ENCODE measurements at places on chromosomes 16 and 17.

GRCh38 chr16:77786186-77786847, 2.0 kb upstream of the VAT1L start:
- no peak for DNase-seq

- DNase-seq = no peak
Observed at GRCh38 chr16:8967132-8967821, 3.6 kb upstream of the USP7 start.

DNA sequence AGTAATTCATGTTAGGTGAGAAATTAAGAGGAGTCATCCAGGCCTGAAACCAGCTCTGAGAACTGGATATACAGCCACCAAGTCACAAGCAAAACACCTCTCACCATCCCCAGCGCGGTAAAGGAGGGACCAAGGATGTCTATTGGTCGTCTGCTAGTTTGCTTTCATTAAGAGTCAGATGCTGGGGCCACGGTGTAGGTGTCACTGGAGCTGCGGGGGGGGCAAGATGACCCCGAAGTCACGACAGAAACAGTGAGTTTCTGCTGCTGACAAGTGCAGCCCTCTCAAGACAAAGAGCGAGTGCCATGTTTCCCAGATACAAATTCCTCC, 790 bp downstream of the NCBP3 start:
- DNase-seq = peak; percentile 24

DNA sequence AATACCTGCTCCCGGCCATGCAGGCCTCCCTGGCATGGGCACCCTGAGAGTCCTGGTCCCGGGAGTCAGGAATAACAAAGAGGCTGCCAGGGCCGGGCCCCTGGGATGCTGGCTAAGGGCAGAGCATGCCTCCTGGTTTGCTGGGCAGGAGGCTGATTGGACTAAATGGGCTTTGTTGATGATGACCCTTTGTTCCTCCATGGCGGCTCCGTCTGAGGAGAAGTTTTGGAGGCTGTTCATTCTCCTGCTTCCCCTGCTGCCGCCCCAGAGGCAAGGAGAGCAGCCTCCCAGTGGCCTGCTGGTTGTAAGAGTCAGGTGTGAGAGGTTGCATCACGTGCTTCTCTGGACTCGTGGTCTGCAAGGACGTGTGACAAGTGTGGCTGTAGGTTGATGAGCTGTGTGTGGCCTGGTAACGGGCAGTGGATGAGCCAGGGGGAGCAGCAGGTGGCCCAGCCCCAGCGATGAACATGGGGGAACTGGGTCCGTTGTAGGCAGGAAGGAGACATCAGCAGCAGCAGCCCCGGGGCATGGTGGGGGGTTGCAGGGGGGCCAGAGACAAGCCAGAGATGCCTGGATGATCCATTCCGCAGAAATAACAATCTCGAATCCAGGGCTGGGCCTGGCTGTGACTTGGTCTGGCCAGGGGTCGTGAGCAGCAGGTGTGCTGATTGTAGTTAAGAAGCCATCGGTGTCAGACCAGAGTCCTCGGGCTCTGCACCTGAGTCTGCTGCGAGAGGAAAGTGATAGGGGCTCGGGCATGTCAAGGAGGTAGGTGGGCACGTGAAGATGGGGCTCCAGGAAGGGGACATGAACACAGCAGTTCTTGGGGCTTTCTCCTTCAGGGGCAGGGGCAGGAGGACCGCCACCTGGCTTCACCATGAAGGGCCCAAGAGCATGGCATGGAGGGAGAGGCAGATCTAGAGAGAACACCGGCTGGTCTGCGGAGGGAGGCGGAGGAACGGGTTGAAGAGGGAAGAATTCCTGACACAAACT, 101.4 kb downstream of the TNFRSF13B start:
- no peak for DNase-seq

- DNase-seq = no peak
Observed at GRCh38 chr16:11129378-11129781, 126.6 kb downstream of the SOCS1 start.

DNA sequence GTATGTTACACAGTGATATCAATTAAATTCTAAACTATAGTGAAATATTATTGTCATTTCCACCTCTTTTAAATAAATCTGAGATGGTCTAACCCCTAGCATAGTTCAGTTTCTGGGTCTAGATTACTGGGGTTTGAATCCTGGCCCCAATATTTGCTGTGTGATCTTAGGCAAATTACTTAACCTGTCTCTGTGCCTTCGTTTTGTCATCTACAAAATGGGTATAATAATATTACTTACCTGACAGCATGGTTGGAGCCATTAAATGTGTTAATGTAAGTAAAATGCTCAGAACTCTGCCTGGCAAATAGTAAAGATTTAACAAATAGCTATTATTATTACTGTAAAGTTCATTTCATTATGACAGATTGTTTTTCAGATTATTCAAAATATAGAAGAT, 52.3 kb downstream of the BMERB1 start:
- no peak for DNase-seq

DNA sequence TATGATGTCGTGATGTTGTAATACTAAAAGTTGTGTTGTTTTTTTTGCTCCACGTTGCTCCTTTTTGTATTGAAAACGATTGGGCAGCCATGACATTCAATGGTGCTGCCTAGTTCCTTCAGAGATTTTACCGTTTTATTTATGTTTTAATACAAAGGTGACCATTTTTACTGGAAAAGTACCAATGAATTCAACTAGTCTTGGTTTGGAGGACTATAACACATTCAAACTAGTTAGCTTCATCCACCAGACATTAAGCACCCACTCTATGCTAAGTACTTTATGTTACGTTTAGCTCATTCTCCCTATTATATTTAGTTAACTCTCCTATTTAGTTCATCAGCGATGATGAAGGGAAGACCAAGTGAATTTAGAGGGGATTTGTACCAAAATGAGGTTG, 116.6 kb upstream of the TBX2 start:
- DNase-seq = no peak

DNA sequence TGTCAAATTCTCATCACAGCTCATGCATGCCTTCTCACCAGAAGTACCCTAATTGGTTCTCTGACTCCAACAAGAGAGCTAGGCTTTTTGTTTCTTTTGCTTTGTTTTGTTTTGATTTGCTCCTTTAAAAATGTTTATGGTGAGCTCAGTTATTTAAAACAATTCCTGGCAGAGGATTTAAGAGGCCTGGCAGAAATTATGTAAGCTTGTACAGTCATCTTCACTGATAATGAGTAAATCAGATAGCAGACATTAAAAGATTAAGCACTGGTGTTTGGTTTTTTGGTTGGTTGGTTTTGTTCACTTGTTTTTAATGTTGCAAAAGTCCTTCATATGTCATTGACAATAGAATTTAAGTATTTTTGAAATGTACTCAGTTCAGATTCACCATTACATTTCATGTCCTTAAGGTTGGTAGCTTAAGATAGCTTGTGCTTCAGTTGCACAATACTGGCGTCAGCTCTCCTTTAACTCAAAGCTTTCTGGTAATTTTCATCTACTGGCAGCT, 378.9 kb downstream of the CDH13 start:
- DNase-seq = no peak

- DNase-seq = no peak
Observed at GRCh38 chr17:49914096-49914490, 54.9 kb upstream of the DLX4 start.

- no peak for DNase-seq
Observed at GRCh38 chr17:78408476-78409050, 30.1 kb downstream of the PGS1 start.

DNA sequence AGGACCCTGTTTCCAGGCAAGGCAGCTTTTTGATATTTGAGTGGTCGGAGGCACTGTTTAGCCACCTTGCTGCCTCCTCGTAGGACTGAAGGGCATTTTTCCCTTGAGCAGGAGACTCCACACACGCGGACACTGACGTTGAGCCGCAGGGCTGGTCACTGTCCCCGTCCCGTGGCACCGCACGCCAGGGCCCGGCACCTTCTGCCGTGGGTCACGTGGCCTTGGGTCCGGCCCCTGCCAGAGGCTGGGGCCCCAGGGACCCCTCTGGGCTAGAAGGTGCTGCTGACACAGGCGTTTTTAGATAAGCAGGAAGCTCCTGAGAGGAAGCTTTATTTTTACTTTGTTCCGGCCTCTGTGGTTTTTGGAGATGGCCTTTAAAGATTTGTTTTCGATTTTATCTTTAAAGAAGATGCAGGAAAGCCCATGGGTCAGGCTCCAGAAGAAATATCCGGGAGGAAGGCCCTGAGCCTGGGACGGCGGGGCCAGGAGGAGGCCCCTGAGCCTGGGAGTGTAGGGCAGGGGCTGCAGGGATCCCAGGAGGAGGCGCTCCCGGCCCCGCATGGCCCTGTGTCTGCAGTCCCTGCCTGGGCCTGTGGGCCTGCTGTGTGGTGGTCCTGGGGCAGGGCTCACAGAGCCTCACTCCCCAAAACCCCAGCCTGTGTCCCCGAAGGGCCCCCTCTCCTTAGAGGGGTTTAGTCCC, 30.5 kb upstream of the GNG13 start:
- no peak for DNase-seq

GRCh38 chr16:31271621-31272190, 11.9 kb downstream of the ITGAM start:
- no peak for DNase-seq

DNA sequence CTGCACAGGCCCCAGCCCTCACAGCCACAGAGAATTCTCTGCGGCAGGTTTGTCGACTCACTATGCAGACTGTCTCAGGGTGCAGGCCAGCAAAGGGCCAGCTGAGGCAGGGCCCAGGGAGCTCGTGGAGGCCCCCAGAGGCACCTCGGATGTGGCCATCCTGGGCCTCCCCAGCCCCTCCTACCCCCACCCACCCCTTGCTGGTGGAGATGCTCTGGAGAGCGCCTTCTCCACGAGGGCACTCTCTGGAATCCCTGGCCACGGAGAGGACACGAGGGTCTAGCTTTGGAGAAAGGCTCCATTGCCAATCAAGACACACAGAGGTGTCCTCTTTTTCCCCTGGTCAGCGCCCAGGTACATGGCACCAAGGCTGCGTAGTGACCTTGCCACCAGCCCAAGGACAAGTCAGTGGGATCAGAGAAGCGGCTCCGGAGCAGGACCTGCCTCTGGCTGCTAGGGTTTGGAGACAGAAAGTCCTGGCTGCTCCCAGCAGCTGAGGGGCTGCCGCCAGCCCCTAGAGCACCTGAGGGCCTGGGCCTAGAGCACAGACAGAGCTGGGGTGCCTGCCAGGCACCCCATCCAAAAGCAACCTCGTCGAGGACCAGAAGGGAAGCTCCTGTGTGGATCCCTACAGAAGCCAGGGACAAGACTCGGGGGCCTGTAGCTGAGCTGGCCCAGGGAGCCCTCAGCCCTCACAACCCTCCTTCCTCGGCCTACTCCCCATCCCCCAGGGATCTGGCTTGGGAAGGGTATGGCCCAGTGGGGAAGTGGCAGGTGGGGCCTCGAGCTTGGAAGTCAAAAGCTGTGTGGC, 18.7 kb downstream of the ARL2BP start:
- no peak for DNase-seq

GRCh38 chr16:30144917-30145316, 21.9 kb upstream of the MAPK3 start:
- DNase-seq = no peak

DNA sequence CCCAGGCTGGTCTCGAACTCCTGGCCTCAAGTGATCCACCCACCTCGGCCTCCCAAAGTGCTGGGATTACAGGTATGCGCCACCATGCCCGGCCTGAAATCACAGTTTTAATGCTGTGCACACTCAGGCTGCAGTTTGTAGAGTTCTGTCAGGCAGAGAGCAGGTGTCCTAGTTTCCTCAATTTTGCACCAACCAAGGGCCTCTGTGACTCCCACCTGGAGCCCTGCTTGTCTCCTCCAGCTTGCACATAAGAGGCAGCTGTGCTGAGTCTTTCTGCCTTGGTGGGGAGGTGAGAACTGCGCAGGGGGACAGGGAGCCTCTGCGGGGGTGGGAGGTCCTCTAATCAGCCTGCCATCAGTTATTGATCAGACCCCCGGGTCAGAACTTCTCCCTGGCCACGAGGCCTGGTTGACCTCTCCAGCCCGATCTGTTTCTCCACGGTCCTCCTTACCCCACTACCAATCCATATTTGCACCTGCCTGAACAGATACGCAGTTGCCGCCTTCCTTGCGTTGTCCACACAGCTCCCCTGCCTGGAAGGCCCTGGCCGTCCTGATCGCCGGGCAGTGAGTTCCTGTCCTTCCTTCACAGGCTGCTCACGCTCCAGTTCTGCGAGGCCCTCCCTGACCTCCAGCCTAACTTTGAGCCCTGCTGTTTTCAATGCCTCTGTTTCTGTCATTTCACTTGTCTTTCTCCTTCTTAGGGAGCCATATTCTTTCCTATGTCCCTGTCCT, 48.1 kb upstream of the SIAH1 start:
- no peak for DNase-seq

- peak; percentile 58 for DNase-seq
Observed at GRCh38 chr16:3938843-3939624, 58.5 kb upstream of the CREBBP start.

GRCh38 chr17:18045691-18046350, 6.6 kb downstream of the GID4 start:
- no peak for DNase-seq

DNA sequence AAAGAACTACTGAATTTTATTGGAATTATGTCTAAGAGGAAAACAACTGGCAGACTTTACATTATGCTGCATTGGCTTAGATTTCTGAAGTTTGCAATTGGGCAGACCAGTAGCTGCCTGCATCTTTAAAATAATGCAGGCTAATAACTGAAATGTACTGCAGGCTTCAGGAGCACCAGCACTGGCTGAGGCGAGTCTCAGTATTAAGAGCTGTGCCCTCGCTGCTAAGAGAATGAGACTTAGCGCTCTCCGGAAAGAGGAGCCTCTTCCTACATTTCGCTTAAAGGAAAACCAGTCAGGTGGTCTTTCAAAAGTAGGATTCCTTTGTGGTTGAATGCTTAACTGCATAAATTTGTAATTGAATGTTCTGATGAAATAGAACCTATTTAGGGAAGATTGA, 885 bp downstream of the CNTNAP4 start:
- DNase-seq = no peak

DNA sequence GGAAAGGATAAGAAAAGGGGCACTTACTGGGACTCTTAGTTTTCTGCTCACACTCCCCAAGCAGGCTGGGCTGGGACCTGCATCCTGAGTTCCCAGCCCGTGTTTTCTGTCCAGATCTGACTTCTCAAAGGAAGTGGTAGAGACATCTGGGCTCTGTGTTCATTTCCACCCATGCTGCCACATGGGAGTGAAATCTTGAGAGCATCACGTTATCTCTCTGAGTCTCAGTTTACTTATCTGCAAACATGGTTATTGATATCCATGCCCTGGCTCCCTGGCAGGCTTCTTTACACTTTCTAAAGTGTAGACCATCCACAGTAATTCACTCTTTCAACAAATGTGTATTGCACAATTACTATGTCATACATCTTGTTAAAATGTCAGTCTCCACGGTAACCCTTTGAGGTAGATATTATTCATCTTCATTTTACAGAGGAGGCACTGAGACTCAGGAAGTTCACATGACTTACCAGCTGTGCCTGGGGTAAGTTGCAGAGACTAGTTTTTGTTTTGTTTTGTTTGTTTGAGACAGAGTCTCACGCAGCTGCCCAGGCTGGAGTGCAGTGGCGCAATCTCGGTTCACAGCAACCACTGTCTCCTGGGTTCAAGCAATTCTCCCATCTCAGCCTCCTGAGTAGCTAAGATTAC, 3.4 kb downstream of the ZNF688 start:
- peak; percentile 35 for DNase-seq

GRCh38 chr17:18187821-18188761, 4.5 kb downstream of the ALKBH5 start:
- DNase-seq = no peak

GRCh38 chr17:73738751-73739575, 94.7 kb upstream of the SDK2 start:
- no peak for DNase-seq
